ENCODE measurements at places on chromosomes 16 and 17. TPM values are rescaled to one million over a fixed set of nuclear protein-coding genes. Genes with fewer than 3 reads are reported as not detected.

The NOL3 gene
- 23.5 TPM for total RNA-seq

DNA sequence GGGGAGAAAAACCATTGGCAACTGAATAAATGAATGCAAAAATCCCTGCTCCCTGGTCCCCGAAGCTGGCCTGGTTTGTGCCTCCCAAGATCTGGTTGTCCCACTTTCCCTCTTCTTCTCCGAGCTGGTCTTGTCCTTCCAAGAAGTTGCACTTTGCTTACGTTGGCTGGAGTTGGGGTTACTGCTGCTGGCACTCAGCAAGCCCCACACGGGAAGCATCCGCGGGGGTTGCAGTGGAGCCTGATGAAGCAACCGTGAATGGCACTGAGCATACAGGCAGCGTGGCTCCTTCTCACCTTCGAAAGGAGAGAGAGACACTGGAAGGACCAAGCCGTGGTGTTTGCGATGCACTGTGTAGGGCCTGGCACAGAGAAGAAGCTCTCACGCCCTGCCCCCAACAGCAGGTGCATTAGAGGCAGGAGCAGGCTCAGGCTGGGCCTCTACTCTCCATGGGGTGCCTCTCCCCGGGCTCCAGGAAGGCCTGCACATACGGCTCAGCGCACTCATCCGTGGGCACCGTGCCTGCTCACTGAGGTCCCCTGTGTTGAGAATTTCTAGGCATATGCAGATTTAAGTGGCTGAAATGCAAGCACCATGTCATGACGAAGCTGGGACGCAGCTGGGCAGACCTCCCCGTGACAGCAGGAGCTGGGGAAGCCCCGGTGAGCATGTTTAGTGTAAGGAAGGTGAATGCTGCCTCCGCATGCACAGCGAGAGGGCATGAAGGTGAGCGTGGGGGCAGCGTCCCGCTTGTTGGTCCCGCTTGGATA is 12.1 kb downstream of the CA5A start:
- no peak for DNase-seq

GRCh38 chr17:8924595-8924994 is 40.9 kb downstream of the PIK3R5 start:
- no peak for DNase-seq

The MYL4 gene
- total RNA-seq = not detected

DNA sequence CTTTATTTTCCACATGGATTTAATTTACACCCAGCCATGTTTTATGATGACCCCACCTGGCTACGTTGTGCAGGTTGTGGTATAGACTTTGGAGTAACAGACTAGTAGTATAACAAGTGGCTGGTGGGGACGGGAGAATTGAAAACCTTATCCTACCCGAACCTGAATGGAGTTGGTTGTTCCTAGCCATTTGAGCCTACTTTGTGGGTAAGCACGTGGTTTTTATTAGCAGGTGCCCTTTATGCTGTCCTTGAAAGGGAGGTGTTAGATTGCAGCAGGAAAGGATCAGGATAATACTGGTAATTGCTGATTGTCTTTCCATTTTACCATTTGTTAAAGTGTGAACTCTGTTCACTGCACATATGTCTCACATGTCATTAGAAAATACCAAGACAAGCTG is 31.9 kb upstream of the PHAF1 start:
- no peak for DNase-seq

The ESRP2 gene
- 125 TPM for total RNA-seq

DNA sequence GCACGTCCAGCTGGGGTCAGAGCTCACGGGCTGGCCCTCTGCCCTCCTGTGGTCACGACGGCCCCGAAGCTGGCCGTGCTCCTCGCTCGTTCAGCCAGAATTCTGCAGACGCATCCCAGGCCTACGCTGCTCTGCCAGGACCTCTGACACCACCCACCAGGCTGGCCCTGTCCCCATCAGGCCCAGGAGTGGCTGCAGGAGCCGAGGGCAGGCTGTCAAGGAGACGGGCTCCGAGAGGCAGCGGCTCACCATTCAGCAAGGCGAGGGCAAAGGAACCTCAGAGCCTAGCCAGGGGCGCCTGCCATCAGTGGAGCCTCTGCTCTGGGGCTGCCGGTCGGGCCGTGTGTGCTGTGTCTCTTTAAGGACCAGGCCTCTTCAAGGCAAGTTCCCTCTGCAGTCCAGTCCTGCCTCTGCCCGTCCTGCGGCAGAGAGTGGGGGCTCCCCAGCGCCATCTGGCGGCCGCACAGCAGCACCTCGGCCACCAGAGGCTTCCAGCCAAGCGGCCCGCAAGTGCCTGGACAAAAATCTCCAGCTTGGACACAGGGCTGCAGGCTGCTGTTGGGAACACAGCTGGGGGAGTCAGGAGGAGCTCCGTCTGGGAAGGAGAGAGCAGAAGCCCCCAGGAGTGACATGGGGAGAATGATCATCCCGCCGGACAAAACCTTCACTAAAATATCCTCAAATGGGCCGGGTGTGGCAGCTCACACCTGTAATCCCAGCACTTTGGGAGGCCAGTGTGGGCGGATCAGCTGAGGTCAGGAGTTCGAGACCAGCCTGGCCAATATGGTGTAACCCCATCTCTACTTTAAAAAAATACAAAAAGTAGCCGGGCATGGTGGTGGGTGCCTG is 7.4 kb upstream of the ABR start:
- DNase-seq = peak; percentile 78

- no peak for DNase-seq
Observed at GRCh38 chr17:14405189-14405588, 104.3 kb downstream of the HS3ST3B1 start.

The HOXB13 gene
- total RNA-seq = 12.2 TPM

- DNase-seq = no peak
Observed at GRCh38 chr17:10415161-10415560, 6.6 kb downstream of the MYH8 start.

- no peak for DNase-seq
Observed at GRCh38 chr17:12081720-12082119, 61.0 kb downstream of the MAP2K4 start.

DNA sequence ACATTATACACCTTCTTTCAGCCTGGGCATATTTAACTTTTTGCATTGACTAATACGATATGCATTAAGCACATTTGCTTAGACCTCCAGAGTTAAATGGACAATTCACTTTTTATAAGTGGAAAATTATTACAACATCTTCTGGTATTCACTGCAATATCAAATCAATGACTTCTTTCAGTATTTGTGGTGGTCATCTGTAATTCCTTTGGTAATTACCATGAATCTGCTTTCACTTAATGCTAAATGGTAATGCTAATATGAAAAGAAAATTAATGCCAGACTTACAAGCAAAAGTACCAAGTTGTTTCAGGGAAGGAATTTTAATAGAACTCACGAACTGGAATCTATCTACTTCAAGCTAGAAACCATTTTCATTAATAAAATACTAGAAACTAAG is 6.4 kb downstream of the GPATCH8 start:
- DNase-seq = no peak

DNA sequence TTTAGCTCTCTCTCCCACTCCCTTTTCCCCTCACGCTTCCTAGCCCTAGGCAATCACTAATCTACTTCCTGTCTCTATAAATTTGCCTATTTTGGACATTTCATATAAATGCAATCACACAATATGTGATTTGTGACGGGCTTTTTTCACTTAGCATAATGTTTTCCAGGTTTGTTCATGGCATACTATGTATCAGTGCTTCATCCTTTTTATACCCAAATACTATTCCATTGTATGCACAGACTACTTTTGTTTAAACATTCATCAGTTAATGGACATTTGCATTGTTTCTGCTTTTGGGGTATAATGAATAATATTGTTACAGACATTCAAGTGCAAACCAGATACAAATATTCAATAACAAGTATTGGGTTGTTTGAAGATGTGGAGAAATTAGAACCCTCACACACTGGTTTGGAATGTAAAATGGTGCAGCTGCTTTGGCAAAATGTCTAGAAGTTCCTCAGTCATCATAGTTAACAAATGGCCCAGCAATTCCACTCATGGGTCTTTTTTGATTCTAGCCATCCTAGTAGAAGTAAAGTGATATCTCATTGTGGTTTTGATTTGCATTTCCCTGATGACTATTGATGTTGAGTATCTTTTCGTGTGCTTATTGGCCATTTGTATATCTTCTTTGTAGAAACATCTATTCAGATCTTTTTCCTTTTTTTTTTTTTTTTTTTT is 67.7 kb downstream of the TBX4 start:
- DNase-seq = no peak

DNA sequence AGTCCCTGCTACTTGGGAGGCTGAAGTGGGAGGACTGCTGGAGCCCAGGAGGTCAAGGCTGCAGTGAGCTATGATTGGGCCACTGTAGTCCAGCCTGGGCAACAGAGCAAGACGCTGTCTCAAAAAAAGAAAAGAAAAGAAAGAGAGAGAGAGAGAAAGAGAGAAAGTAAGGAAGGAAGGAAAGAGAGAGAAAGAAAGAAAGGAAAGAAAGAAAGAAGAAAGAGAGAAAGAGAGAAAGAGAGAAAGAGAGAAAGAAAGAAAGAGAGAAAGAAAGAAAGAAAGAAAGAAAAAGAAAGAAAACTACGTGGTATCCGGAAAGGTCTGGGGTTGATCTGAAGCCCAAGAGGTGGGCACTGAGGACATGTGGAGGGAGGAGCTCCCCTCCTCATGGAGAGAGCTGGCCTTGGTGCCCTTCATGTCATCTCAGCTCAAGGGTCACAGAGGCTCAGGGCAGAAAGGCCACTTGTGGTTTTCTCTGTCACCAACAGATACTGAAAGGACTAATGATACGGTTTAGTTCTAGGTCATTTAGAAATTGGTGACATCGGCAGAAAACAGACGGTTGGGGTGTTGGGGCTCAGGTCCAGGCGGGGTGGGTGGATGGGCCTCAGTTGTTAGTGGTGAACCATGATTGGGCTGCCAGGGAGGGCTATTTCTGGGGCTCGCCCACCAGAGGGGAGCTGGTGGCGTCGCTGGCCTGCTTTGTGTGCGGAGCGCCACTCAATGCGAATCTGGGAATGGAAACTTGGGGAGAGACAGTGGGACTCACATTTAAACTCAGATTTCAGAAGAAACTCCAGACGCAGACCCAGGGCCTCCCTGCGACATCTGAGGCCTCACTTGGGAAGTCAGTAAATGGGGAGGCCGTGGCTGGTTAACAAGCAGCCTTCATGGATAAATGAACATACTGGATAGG is 44.6 kb downstream of the FOXL1 start:
- DNase-seq = no peak

The TBC1D3E gene
- not detected for total RNA-seq

GRCh38 chr17:65601881-65602280 is 40.4 kb upstream of the AXIN2 start:
- DNase-seq = no peak

GRCh38 chr17:34645594-34645993 is 66.2 kb downstream of the TMEM132E start:
- DNase-seq = no peak

The GINS2 gene
- total RNA-seq = 1.2 TPM

DNA sequence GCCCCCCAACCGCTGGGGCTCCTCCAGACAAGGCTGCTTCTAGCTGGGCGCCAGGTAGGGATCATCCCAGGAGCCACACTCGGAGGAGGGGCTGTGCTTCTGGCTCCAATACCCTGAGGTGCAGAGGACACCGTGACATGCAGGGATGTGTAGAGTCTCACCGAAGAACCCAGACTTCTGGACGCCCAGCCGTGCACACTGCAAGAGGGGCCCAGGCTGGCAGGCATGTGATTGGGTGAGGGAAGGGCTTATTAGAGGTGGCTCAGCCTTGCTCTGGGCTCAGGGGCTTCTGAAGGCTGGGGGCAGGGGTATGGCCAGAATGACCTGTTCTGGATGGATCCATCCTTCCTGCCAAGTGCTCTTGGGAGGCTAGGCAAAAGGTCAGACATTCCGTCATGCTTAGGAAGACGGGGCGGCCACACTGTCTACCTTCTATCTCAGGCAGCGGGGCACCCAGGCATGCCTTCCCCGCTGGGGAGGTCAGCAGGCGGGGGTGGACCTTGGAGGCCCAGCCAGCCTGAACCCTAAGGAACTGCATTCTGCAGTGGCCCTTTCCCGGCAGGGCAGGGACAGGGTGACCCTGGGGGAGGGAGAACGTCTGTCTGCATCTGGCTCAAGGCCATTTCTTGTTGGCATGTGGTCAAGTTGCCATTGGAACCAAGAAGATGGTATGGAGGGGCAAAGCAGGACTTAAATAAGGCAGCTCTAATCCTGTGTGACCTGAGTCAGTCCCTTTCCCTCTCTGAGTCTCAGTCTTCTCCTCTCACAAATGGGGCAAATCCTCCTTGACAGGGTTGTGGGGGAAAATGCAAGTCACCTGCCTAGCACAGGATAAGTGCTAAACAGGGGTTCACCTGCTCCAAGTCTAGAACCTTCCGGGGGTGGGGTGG is 5.8 kb upstream of the ADGRG1 start:
- peak; percentile 40 for DNase-seq

DNA sequence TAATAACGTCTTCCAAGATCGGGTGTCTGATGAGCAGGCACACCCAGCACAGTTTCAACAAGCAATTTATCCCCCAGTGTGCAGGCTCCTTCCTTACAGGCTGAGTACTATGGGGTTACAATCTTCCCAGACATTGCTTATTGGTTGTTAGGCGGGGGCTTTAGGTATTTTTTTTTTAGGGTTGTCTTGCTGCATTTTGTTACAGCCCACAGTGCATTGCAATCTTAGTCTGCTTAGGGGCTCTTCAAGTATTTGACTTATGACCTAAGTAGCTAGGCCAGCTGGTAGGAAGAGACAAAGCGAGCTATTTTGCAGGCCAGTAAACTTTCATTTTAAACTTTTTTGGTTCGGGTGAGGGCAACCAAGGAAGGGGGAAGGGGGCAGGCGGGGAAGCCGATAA is 5.8 kb downstream of the PLD6 start:
- no peak for DNase-seq

The C16orf92 gene
- total RNA-seq = not detected

The FOXC2 gene
- total RNA-seq = 0.51 TPM

The TNK1 gene
- 29.5 TPM for total RNA-seq

The NACA2 gene
- total RNA-seq = not detected

DNA sequence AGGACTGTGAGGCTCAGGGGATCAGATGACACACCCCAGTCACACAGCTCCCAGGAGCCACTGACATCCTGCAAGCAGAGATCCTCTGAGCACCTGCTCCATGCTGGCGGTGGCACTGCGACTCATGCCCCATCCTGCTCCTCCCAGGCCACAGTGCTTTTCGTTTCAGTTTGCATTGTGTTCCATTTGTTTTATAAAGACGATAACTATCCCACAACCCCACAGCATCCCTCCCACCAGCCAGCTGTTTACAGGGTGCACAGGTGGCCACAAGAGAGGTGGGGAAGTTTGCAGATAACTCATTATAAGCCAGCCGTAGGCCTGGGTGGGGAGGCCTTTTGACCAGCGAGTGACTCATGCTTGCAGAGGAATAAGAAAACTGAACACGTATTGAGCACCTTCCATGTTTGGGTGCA is 28.2 kb downstream of the BCO1 start:
- DNase-seq = peak; percentile 81

GRCh38 chr16:27219161-27219560 is 15.8 kb downstream of the KDM8 start:
- DNase-seq = peak; percentile 25

The BAIAP2 gene
- 19.4 TPM for total RNA-seq

GRCh38 chr17:10051112-10051511 is 146.0 kb upstream of the RCVRN start:
- DNase-seq = no peak

DNA sequence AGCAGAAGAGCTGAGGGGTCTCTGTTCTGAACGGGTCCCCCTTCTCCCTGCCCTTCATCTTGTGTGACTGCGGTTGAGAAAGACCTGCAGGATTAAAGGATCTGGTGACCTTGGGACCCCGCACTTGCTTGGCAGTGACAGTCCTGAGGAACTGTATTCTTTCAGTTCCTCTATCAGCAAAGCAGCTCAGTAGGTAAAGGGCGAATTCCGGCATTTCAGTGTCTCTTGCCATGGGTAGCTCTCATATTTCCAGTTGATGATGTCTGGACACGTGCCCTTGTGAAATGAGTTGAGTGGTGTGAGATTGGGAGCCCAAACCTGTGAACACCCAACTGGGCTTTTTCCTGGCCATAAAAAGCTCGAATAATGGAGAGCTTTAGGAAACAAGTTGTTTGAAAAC is 135.7 kb downstream of the PRKCA start:
- no peak for DNase-seq
